Upper lobe of left lung (tissue), 6 donors: ENCODE measurements at places on chromosomes 12 and 14. TPM values are rescaled to one million over a fixed set of nuclear protein-coding genes. Genes with fewer than 3 reads are reported as not detected.

DNA sequence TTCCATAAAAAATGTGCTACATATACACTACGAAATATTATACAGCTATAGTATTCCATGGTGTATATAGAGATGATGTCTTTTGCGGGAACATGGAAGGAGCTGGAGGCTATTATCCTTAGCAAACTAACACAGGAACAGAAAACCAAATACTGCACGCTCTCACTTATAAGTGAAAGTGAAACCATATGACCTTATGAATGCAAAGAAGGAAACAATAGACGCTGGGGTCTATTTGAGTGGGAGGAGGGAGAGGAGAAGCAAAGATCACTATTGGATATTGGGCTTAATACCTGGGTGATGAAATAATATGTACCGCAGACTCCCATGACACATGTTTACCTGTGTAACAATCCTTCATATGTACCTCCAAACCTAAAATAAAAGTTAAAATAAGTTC lies 142.8 kb downstream of the LRFN5 start:
- no peak overlapping the region for H3K27ac ChIP-seq
- H3K4me3 ChIP-seq: peak overlapping the region; percentile 28
- DNase-seq: no peak
- no peaks in the 10 kb centered on the region for H3K36me3 ChIP-seq
- no peaks in the 10 kb centered on the region for H3K4me1 ChIP-seq

- H3K36me3 ChIP-seq: no peaks in the 10 kb centered on the region
- H3K27ac ChIP-seq: no peak overlapping the region
- H3K27me3 ChIP-seq: no peaks in the 10 kb centered on the region
- peaks cover under 1% of the 10 kb centered on the region for H3K4me1 ChIP-seq
Observed at GRCh38 chr12:41507286-41507685, 319.2 kb downstream of the PDZRN4 start.

GRCh38 chr14:75845136-75845804 lies 136.5 kb downstream of the TGFB3 start:
- H3K27ac ChIP-seq: no peak overlapping the region
- H3K27me3 ChIP-seq: no peaks in the 10 kb centered on the region
- H3K4me1 ChIP-seq: no peaks in the 10 kb centered on the region
- no peak for DNase-seq
- no peaks in the 10 kb centered on the region for H3K36me3 ChIP-seq

DNA sequence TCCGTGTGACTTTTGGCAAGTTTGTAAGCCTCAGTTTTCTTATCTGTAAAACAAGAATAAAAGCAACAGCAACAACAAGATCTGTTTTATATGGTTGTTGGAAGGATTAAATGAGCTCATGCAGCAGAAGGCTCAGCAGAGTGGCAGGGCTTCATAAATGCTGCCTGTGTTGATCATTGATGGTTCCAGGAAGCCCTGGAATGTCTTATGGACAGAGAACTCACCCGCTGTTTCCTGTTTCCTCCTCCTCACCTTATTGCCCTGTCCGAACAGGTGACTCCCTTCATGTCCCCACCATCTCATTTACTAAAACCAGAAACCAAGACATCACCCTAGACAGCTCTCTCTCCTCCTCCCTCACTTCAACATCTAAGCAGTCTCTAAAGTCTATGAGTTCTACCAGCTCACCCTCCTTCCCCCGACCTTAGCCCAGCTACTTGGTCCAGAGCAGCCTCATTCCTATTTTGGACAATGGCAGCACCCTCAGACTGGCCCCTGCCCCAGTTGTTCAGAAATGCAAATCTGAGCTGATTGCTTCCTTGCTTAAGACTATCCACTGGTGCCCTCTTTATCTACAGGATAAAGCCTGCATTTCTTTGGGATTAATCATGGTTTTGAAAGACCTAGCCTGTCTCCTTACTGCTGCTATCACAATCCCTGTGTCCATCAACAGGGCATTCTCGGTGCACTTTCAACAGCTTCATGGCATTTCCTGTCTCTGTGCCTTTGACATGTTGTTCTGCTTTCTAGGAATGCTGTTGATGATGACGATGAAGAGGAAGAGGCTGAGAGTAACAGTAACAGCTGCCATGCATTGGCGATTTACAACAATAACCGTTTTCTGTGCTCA lies 21.4 kb upstream of the GSG1 start:
- H3K27ac ChIP-seq: no peak overlapping the region
- H3K27me3 ChIP-seq: no peaks in the 10 kb centered on the region
- no peak for DNase-seq

DNA sequence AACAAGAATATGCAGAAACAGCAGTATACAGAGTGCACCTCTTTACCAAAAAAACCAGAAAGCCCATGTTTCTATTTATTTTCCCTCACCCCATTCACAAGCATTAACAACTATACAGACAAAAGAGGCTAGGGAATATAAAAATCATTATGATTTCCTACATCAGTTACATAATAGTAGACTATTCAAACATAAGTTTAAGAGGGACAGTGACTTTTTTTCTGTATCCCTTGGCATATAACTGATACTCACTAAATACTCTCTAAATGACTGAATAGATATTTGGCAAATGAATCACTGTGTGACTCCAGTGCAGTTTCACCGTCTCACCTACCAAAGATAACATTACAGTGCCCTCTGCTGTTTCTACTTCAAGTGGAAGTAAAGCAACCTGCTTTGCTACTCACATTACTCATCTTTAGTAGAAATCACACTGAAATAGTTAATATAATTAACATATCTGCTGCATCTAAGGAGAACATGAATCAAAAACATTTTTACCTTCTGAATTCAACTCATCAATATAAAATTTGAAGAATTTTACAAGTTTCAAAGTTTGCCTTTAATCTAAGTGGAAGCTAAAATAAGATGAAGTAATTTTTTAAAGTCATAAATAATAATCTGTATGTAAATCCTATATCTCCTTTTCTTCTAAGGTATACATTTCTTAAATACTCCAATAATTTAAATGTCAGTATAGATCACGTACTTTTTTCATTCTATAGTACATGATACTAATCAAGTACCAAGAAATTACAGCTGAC lies 103.8 kb downstream of the OSBPL8 start:
- H3K27ac ChIP-seq: no peak overlapping the region
- H3K36me3 ChIP-seq: no peaks in the 10 kb centered on the region
- H3K4me1 ChIP-seq: peaks cover 3% of the 10 kb centered on the region
- no peak for DNase-seq
- no peaks in the 10 kb centered on the region for H3K27me3 ChIP-seq

DNA sequence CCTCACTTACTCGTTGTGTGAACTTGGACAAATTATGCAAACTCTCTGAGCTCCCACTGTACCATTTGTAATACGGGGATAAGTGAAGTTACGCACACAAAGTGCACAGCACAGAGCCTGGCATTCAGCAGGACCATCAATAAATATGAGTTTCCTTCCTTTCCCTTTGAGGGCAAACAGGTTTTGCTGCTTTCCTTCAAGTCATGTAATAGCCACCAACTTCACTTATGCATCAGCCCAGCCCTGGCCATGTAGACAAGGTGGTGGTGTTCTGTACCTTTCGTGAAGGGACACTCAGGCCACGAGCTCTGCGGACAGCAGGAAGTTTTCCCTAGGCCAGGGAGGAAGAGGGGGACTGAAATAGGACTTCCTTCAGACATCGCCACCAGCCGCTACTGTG lies 272.7 kb downstream of the CACNA1C start:
- H3K4me1 ChIP-seq: peaks cover 10% of the 10 kb centered on the region
- H3K27me3 ChIP-seq: no peaks in the 10 kb centered on the region

EFS gene
- total RNA-seq: 18.9 TPM

POTEM gene
- total RNA-seq: not detected
